ENCODE measurements at places on chromosomes 6 and 20. TPM values are rescaled to one million over a fixed set of nuclear protein-coding genes. Genes with fewer than 3 reads are reported as not detected.

Gene SAPCD1
- 0.44 TPM for total RNA-seq

Gene CST5
- not detected for total RNA-seq

Gene SULF2
- total RNA-seq, result 5.5 TPM

Gene MAP3K5
- total RNA-seq, result 21.0 TPM

Gene GUCA1A
- not detected for total RNA-seq

Gene HMGN3
- 20.2 TPM for total RNA-seq

Data from placental pericyte (primary cell).